ENCODE measurements at places on chromosomes 12 and 14.

DNA sequence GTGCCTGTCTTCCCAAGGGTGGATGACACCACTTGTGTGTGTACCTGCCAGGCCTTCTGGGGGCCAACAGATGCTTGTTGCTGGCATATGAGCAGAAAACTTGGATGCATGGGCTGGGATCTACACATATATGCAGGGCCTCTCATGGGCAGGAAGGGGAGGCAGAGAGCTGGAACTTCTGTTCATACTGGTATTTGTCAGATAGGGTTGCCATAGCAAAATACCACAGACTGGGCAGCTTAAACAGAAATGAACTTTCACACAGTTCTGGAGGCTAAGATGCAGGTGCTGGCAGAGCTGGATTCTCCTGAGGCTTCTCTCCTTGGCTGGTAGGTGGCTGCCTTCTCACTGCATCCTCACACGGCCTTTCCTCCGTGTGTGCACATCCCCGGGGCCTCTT, 121.8 kb downstream of the SUDS3 start:
- no peak for DNase-seq

- no peak for DNase-seq
Measured at GRCh38 chr14:22509751-22510300, 79.2 kb downstream of the DAD1 start.

DNA sequence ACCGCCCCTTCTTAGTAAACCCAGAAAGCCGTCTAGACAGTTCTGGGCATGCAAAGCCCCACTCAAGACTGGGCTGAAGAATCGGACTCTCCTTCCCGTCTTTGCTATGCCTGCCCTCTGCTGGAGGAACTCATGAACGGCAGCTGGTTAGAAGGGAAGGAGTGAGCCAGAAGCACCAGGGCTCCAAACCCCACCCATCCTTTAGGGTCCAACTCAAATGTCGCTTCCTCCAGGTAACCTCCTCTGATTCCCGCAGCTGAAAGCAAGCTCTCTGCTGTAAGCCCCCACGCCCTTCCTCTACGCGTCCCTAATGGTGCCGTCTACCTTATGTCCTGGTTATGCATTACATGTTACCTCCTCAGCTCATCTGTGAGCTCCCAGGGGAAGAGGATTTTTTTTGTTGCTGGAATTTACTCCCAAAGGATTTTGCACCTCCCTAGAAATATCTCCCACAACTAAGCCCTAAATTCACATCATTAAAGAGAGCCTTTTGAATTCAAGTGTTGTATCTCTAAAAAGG, 59.0 kb upstream of the SCN8A start:
- DNase-seq: peak; percentile 95

- DNase-seq: no peak
Measured at GRCh38 chr12:45208604-45209487, 7.0 kb upstream of the ANO6 start.

DNA sequence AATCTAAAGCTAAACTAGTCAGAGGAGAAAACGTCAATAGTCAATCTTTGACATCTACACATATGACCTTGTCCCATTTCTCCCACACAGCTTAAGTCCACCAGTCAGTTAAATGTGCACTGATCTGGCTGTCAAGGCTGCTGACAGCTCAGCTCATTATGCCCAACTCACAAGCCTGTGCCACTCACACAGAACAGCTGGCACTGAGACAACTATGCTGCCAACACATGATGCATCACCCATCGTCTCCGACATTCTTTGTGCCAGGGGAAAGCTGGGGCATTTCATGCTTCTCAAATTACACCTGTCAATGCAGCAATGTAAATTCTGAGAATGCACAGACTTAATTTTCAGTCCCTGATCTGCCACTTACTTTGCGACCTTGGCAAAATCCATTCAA, 25.3 kb downstream of the GNS start:
- no peak for DNase-seq

- DNase-seq: no peak
Measured at GRCh38 chr14:58557242-58557641, 80.5 kb upstream of the DACT1 start.

- no peak for DNase-seq
Measured at GRCh38 chr12:3928538-3929184, 55.5 kb upstream of the PARP11 start.

- DNase-seq: no peak
Measured at GRCh38 chr12:80053051-80053790, 46.1 kb upstream of the OTOGL start.

DNA sequence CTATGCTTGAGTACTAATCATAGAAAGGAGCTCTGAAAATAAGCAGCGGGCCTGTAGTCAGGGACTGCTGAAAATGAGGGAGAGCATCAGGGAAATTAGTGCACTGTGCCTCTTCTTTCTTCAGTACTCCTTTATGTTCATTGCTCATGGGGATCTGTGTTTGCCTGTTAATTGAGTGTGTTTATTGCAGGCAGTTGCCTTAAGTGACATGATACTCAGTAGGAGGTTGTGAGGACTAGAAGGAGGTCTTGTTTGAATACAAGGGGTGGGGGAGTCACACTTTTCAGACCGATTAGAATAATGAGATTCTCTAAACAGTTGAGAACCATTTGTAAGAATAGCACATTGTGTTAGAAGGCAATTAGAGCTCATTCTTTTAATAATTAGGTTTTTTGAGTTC, 102.6 kb upstream of the SLCO1C1 start:
- no peak for DNase-seq

DNA sequence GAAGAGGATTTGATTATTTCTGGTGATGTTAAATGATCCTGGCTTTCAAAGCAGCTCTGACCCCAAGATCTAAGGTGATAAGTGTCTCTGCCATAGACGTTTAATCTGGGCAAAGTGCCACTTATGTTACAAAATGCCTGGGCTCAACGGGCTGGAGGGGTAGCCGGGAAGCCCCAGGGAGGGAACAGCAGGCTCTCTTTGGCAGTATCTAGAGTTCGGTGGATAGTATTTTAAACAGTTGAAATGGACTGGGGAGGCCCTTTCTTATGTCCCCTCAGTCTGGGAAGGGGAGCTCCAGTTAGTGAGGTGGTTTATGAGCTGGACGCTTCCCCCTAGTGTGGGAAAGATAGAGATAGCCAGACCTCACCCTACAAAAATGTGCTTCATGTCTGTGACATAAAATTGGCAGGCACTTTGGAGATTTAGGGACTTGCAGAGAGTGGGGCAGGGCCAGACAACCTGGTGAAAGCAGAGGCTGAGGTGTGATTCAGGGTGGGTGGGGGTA, 5.5 kb upstream of the HOXC11 start:
- no peak for DNase-seq

- no peak for DNase-seq
Measured at GRCh38 chr12:111773801-111774551, 7.2 kb downstream of the ALDH2 start.

DNA sequence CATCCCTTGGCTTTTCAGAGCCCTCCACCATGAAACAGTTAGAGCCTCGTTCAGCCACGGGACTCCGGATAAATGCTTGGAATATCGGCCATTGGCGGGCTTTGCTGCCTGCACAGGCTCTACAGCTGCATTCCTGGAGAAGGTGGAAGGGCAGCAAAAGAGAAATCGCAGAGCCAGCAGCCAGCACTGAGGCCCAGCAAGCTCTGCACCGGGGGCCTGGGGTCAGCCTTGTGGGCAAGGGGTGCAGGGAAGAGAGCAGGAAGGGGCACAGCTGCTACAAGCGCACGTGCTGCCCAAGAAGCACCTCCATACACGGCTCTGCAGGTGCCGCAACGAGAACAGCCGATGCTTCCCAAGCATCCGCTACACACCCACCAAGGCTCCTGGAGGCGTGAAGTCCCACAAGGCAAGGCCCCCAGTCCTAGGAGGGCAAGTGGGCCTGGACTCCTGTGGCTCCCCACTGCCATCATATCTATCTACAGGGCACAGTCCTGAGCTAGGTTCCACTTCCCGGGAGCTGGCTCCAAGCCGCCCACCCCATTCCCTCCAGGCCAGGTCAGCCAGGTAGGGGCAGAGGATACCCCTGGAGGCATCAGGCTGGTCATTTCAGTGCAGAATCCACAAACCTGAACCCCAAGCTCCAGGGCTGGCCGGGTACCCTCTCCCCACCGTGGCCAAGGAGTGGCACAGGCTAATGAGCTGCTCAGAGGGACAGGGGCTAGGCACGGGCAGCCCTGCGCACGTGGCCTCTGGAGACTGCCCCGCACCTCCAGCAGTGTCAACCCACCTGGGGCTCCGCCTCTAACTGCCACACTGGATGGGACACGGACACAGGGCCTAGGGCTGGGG, 40.2 kb downstream of the CCNK start:
- DNase-seq: no peak

- DNase-seq: no peak
Measured at GRCh38 chr12:9115731-9116559, at the start of gene A2M. TSS of gene A2M (minus strand) at chr12:9115919. CDS start at chr12:9115849, 70 bp downstream.

GRCh38 chr12:96196781-96197180, 2.6 kb downstream of the ELK3 start:
- DNase-seq: no peak

DNA sequence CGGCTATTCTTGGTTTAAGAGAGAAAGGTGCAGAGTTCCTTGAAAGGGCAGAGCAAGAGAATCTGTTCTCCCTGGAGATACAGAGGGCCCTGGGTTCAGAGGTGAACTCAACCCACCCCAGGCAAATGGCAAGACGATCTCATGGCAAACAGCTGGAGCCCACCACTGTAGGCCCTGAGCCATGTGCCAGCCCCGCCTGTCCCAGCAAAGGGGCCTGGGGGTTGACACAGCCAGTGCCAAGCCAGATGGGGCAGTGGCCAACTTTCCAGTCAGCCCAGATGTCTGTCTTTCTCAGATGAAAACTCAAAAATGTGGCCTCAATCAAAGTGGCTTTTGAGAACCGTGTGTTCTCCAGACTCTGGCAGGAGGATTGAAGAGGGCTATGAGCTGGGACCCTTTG, 51.8 kb downstream of the ISCA2 start:
- no peak for DNase-seq

DNA sequence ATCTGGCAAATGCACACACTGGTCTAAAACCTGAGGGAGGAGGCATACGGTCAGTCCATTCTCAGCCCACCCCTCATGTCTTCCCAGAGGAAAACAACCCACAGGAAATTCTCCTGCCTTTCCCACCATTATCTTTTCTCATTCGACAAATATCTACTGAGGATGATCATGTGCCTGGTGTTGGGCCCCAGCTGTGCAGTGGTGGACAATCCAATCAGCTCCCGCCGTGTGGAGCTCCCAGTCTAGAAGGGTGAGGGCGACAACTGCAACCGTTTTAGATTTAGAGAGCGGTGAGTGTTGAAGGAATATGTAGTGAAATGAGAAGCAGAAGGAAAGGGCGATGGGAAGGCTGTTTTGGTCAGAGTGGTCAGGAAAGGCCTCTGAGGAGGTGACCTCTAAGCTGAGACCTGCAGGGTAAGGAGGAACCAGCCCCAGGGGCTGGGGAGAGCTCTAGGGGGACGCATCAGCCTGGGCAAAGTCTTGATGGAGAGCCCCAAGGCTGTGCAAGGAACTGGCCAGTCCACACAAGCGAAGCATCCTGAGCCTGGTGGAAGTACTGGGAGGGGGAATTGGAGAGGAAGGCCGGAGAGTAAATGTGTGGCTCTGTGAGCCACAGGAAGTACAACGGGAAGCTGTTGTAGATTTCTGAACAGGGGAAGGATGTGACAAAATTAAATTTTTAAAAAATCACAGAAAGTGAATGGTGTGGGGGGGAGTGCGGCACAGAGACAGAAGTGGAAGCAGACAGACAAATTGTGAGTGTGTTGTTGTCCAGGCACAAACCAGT, 192.8 kb downstream of the NTF3 start:
- DNase-seq: peak; percentile 22

DNA sequence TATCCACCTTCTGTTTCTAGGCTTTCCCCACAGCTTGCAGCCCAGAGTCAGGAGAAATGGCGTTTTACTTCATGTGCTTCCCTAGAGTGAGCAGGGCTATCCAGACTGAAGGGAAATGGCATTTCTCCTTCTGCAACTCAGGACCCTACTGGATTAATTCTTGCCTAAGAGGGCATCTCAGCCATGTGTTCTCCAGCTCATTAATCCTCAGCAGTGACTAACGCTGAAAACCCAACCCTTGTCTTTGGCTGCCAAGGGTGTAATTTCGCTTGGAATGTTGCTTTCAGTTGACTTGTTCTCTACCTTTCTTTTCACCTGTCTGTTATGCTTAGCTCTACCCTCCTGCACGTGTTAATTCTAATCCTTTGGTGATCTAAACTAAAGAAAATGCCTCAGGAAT, 21.0 kb upstream of the EMP1 start:
- DNase-seq: no peak

DNA sequence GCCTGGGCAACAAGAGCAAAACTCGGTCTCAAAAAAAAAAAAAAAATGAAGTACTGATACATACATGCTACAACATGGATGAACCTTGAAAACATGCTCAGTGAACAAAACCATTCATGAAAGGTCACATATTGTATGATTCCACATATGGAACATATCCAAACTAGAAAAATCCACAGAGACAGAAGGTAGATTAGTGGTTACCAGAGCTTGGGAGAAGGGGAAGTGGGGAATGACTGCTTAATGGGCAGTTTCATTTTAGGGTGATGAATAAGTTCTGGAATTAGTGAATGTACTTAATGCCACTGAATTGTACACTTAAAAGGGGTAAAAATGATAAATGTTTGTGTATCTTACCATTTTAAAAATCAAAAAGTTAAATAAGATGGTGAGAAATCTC, 2.7 kb downstream of the ITGB7 start:
- no peak for DNase-seq

DNA sequence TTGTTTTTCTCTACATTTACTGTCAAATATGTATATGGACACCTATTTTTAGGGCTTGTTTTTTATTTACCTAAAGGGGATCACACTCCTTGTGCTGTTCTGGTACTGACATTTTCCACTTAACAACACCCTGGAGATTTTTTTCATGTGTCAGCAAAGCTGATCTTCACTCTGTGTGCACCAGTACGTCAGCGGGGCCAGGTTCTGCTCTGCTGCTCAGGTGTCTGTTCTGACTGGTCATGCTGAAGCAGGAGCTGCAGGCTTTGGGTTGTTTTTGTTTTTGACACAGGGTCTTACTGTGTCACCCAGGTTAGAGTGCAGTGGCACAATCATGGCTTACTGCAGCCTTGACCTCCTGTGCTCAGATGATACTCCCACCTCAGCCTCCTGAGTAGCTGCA, 81.9 kb upstream of the CCND2 start:
- DNase-seq: no peak

DNA sequence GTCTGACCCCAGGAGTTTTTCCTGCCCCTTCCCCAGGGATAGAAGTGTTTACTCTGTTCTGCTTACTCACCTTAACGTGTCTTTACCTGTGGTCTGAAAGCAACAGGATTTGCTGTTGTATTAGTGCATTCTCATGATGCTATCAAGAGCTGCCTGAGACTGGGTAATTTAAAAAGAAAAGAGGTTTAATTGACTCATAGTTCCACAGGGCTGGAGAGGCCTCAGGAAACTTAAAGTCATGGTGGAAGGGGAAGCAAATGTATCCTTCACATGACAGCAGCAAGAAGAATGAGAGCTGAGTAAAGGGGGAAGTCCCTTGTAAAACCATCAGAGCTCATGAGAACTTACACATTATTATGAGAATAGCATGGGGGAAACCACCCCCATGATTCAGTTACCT, 240.4 kb downstream of the SNAPC1 start:
- DNase-seq: no peak
